ENCODE measurements at places on chromosomes 16 and 17. TPM values are rescaled to one million over a fixed set of nuclear protein-coding genes. Genes with fewer than 3 reads are reported as not detected.

- no peak overlapping the region for H3K27ac ChIP-seq
- no peaks in the 10 kb centered on the region for H3K27me3 ChIP-seq
- DNase-seq = no peak
- H3K4me1 ChIP-seq = no peaks in the 10 kb centered on the region
Observed at GRCh38 chr16:12262454-12263180, 286.1 kb downstream of the SNX29 start.

GRCh38 chr17:65550075-65550662 lies 11.3 kb downstream of the AXIN2 start:
- H3K36me3 ChIP-seq = no peaks in the 10 kb centered on the region
- DNase-seq = no peak
- H3K27ac ChIP-seq = no peak overlapping the region
- no peaks in the 10 kb centered on the region for H3K27me3 ChIP-seq
- H3K4me3 ChIP-seq = no peak overlapping the region

DNA sequence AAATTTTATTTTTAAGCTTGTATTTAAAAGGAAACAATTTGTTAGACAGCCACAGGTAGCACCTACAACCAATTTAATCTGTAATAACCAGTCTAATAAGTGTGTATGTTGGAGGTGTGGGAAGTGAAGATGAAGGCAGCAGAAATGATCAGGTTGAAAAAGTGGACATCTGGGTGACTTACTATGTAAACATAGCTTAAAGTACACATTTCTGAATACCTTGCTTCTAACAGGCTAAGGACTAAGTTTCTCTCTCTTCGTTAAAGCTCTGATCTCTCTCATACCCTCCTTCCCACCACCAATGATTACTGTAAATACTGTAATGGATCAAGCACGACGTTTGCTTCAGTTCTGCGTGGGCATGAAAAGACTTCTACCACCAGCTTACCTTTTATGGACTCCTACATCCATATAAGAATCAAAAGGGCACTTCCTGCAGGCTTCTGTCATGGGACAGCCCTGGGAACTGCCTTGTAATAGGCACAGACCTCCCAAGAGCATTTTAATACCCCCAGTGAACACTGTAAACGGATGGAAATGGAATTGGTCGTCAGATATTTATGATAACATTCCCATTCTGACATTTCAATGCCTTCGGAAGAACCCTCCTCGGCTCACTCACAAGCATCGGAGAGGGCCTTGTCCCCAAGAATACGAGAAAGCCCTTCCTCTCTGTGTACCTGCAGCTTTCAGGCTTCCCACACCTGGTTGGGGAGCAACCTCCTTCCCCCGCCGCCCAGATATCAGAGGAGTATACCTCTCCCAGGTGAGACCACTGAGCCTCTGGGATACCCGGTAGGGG lies 700 bp downstream of the CCDC43 start:
- no peaks in the 10 kb centered on the region for H3K4me1 ChIP-seq
- H3K4me3 ChIP-seq = peak overlapping the region; percentile 98
- no peaks in the 10 kb centered on the region for H3K36me3 ChIP-seq
- H3K27ac ChIP-seq = peak overlapping the region; percentile 89

DNA sequence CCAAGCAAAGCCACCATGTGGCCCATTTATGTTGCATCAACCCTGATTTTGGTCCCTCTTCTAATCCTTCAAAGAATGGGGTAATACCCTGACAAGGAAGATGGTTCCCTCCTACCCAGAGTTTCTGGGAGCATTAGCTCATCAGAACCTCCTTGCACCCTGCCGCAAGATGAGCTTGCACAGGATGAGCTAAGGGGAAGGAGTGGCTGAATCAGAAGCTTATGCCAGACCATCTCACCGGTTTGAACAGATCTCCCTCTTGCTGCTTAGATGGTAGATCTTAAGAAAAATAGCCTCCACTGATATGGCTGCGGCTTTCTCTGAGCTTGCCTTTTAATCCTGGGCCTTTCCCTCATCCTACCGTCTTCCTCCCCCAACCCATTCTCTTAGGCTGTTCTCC lies 175.1 kb downstream of the SOX9 start:
- DNase-seq = no peak
- no peak overlapping the region for H3K4me3 ChIP-seq
- H3K36me3 ChIP-seq = no peaks in the 10 kb centered on the region
- no peak overlapping the region for H3K27ac ChIP-seq
- H3K27me3 ChIP-seq = no peaks in the 10 kb centered on the region

DNA sequence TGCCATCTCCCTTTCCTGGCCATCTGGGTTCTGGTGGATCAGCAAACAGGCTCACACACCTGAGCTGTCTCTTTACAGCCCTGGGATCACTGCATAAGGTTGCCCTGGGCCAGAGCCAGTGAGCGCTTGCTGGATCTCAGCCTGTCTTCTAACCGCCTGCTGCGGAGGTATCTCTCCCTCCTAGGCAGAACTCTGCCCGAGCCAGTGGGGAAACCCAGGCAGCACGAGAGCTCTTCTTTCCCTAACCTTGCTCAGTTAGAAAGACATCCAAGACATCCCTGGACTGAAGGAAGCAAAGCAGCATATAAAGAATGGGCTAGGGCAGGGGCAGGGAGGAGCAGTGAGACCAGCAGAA lies 6.4 kb downstream of the HAS3 start:
- no peak overlapping the region for H3K27ac ChIP-seq
- no peak overlapping the region for H3K4me3 ChIP-seq
- H3K36me3 ChIP-seq = peaks cover 2% of the 10 kb centered on the region
- DNase-seq = no peak
- no peaks in the 10 kb centered on the region for H3K27me3 ChIP-seq
- no peaks in the 10 kb centered on the region for H3K4me1 ChIP-seq

Gene KRTAP2-3
- total RNA-seq = not detected
